ENCODE measurements at places on chromosomes 4 and X.
A peak's percentile ranks its signal among the peaks of the same experiment; 100 is the strongest.

- no peak for DNase-seq
These were observed 34.1 kb downstream of the GPAT3 start for GRCh38 chr4:83569987-83570386.

- no peak for DNase-seq
These were observed 14.7 kb upstream of the CBR4 start for GRCh38 chr4:169024762-169025161.

GRCh38 chrX:153970357-153971123 lies 1.1 kb downstream of the HCFC1 start:
- DNase-seq, result no peak

DNA sequence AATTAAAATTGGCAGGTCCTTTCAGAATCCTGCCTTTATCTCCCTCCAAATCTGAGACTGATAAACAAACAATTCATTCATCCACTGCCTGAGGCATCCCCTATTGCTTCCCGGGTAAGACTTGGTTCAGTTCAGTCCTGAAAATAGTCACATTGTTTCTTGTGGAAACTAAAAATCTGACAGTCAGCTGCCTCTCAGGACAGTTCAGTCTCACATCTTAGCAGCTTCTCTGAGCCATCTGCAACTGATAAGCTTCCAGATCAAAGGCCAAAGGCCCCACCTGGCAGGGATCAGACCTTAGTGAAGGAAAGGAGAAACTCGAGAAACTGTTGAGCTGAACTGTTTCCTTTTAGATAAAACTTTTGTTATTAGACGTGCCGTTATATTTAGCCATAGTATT lies 264.5 kb downstream of the IL15 start:
- no peak for DNase-seq

GRCh38 chr4:153485359-153485758 lies 19.2 kb downstream of the TMEM131L start:
- no peak for DNase-seq

GRCh38 chr4:169756971-169757574 lies 671 bp downstream of the HPF1 start:
- DNase-seq, result no peak

- DNase-seq, result no peak
These were observed 11.2 kb downstream of the C1QTNF7 start for GRCh38 chr4:15438939-15439524.

DNA sequence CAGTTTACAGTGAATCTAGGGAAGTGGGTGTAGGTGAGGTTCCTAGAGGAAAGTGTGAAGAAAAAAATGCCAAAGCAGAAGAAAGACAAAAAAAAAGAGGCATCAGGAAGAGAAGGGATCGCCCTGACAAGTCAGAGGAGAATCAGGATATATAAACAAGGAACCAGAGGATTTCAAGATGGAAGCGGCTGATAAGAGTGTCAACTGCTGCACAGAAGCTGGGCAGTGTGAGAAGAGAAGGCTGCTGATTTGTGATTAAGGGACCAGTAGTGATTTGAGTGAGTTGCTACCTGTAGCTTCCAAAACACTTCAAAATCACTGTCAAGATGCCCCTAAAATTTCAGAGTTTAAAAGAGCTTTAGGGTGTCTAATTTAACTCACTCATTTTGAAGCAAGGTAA lies 258.2 kb downstream of the PPP3CA start:
- DNase-seq, result no peak

DNA sequence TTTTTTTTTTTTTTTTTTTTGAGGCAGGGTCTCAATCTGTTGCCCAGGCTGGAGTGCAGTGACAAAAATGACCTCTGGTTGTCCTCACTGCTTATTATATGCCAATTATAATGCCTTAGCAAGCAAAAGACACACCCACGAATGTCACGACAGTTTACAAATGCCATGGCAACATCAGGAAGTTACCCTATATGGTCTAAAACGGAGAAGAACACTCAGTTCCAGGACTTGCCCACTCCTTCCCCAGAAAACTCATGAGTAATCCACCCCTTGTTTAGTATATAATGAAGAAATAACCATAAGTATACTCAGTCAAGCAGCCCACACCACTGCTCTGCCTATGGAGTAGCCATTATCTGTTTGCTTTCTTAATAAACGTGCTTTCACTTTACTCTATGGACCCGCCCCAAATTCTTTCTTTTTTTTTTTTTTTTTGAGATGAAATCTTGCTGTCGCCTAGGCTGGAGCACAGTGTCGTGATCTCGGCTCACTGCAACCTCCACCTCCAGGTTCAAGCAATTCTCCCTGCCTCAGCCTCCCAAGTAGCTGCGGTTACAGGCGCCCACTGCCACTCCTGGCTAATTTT lies 106.2 kb downstream of the SMIM20 start:
- no peak for DNase-seq

GRCh38 chr4:173360587-173361221 lies 10.1 kb upstream of the SAP30 start:
- DNase-seq, result no peak

DNA sequence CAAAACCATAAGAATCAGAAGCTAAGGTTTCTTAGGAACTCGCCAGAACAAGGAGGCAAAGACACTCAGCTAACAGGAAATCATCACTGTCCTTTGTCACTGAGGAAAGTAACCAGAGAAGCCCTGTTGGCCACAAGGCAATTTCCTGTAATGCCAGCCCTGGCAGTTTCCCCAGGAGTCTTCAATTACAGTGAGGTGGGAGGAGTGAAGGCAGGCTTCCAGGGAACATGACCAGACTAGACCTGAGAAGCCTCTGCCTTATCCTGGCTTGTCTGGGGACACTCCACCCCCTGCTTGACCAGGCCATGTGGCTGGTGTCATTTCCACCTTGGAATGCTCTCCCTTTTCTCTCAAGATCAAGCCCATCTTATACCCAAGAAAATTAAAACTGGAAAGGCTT lies 125.3 kb downstream of the COL4A6 start:
- no peak for DNase-seq

- no peak for DNase-seq
These were observed 30.8 kb downstream of the NDNF start for GRCh38 chr4:121041307-121042090.

- no peak for DNase-seq
These were observed 73.3 kb downstream of the TSPAN7 start for GRCh38 chrX:38634665-38635064.

DNA sequence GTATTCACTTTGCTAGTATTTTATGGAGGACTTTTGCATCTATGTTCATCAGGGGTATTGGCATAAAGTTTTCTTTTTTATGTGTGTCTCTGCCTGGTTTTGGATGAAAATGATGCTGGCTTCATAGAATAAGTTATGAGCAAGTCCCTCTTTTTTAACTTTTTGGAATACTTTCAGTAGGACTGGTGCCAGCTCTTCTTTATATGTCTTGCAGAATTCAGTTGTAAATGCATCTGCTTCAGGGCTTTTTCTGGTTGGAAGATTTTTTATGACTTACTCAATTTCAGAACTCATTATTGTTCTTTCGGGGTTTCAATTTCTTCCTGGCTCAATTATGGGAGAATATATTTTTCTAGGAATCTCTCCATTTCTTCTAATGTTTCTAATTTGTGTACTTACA lies 9.1 kb upstream of the CSN2 start:
- no peak for DNase-seq

GRCh38 chr4:98996056-98996764 lies 689 bp downstream of the METAP1 start:
- no peak for DNase-seq

DNA sequence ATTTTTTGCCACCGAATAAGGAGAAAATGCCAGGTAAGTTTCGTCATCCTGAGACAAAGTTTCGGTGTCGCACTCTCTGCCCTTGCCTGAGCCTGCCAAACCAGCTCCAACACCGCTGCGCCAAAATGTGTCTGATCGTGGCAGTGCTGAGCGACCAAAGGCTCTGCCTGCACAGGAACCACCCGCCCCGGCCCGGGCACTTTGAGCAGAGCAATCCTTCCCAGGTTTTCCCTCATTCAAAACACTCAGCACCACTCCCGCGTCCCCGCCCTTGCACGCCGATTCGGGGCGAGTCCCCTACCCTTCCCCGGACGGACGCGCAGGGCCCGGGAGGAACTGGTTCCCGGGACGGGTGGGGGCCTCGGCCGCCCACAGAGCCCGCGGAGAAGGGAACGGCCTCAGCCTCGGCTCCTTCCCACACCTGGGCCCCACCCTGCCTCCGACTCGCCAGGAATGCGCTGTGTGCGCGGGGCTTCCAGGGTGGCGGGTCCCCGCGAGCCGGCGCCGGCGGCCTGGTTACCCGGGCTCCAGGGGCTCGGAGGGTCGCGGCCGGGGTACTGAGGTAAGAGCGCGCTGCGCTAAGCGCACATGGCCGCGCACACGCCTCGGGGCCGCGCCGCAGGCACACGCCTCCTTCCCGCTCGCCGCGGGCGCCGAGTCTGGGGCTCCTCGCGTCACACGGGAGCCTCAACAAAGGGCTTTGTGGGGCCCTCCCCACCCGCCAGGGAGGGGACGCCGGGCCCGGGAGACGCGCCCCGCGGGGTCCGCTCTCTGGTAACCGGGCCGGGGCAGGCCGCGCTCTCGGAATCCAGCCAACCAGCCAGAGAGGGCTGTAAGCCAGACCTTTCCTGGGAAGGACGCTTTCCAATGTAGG lies at the start of gene C4orf36:
Gene C4orf36, minus strand, starts transcription at position 661 of the 874 bp plus-strand sequence. CDS start 902 bp downstream, outside the sequence.
- DNase-seq, result peak; percentile 32

DNA sequence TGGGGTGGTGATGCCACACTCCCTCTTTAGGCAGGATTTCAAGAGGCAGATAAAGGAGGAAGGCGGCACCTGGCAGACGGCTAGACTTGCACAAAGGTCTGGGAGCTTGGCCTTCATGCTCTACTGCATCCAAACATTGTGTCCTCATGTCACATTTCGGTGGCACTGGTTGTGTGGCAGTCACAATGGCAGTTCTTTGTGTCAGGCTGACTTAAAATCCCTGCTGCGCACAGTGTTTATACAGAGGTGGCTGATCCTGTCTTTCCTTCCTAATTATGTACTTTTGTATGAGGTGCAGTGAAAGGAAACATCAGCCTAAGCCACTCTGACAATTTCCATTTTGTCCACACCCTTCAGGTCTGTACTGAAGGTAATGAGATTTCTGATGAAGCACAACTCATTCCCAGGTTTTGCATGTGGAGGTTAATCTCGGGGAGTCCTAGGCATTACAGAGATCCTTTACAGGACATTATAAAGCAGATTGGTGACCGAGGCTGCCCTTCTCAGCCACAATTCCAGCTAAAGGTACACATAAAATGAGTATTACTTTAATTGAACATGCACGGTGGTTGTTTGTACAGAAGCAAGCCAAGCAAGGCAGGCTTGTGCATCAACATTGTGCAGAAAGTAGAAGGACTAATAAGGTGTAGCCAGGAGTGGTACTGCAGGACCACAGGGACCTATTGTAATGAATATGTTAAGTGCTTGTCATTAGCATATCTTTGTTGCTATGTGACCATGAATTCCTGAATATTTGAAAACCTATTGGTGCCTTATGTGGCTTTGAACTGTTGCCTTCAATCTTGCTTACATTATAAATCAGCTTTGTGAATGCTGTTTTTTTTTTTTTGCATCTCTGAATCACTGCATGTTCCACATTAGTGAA lies 147.6 kb downstream of the STK32B start:
- DNase-seq, result no peak

DNA sequence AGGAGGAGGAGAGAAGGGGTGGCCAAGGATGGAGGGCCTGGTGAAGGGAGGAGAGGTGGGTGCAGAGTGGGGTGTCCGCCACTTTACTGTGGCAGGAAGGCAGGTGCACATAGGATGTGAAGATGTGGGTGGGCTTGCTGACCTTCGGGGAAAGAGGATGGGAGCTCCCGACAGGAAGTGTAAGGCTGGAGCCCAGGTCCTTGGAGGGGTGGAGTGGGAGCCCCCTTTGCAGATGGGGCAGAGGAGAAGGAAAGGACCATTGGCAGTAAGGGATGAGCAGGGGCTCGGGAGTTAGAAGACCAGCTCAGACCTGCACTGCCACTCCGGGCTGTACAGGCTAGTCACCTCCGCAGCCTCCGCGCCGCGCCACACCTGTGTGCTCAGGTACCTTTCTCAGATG lies 89.5 kb downstream of the EVC start:
- DNase-seq, result no peak

DNA sequence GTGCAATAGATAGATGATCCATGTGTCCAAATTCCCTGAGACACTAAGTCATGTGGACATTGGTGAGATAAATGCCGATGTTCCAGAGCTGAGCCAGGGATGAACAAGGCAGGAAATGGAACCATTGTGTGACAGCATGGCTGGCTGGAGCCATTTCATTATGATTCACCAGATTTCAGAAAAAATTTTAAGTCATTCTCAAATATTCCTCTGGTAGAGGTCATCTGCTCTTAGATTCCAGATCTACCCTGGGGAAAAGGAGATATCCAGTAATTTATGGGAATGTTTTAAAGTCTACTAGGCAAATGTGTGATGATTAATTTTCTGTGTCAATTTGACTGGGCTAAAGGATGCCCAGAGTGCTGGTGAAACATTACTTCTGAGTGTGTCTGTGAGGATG lies 287.3 kb downstream of the STK32B start:
- DNase-seq, result no peak

DNA sequence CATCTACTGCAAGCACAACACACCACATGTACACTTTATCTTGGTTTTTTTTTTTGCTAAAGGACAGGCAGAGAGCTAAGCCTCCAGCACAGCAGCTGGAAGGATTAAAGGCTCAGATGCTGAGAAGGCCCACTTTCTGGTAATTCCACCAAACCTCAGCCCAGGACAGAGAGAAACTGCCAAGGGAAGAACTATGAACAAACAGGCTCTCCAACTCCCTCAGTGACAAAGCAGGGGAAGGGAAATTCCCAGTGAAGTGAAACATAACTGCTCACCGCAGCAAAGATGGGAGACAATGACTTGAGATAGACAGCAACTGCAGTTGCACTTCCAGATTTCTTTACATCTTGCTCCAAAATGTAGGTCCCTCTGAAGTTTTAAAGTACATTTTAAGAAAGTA lies 4.8 kb downstream of the PROM1 start:
- DNase-seq, result no peak

DNA sequence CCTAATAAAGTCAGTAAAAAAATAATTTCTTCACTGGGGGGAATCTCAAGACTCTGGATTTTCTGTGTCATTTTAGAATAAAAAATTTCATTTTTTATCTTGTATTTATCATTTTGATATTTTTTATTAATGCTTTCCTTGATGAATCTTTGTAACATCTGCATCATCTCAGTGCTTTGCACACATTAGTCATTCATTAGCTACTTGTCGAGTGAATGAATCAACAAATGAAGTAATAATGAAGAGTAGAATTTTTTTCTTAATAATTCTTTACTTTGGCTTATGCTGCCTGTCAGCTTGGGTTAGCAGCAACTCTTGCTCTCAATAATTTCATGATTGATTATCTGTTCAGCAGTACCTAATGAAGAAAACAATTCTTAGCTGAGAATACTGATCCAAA lies 530.8 kb downstream of the GRXCR1 start:
- DNase-seq, result no peak
